ENCODE measurements at places on chromosomes 16 and 17.

DNA sequence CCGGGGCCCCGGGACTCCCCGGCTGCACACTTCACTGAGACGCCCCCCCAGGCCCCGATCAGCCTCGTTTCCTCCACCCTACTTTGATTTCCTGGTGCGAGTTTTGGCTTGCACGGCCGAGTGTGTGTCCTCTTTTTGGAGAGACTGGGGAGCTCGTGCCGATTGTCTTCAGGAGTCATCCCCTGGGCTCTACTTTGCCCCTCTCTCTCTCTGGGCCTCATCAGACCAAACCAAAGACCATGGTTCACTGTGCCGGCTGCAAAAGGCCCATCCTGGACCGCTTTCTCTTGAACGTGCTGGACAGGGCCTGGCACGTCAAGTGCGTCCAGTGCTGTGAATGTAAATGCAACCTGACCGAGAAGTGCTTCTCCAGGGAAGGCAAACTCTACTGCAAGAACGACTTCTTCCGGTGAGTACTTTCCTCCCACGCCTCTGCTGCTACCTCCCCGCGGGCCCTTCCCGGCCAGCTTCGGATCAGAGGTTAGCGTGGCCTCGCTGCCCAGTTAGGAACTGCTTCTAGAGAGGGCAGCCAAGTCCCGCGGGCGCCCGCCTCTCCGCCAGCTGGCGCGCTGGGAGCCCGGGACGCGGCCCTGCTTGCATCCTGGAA, 787 bp downstream of the LHX1 start:
- no peaks in the 10 kb centered on the region for H3K36me3 ChIP-seq
- no peak overlapping the region for H3K27ac ChIP-seq
- H3K27me3 ChIP-seq: peaks cover 85% of the 10 kb centered on the region

GRCh38 chr16:49824593-49824992, 31.3 kb downstream of the ZNF423 start:
- H3K4me3 ChIP-seq: no peak overlapping the region
- H3K36me3 ChIP-seq: no peaks in the 10 kb centered on the region
- H3K4me1 ChIP-seq: peaks cover 7% of the 10 kb centered on the region
- no peaks in the 10 kb centered on the region for H3K27me3 ChIP-seq

DNA sequence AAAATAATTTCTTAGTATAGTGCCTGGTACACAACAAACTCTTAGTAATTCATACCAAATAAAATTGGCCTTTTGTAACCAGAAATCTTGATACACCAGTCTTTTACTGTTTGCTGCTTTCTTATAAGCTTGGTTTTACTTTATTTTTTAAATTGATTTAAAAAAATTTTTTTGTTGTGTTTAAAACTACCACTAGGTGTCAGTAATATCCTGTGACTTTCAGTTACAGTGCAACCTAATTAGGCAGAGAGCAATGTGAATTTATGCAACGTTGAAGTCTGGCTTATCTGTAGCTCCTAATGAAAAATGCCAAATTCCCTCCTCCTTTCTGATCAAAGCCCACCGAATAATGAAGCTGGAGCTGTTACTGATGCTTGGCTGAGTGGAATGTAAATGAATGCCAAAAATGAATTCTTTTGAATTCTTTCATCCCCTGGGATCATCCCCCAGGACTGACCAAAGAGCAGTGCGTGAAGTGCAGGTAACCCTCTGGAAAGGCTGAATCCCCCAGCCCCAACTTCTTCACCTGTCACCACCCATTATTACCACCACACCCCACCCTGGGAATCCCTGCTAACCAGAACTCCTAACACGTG, 3.8 kb downstream of the ERCC4 start:
- no peaks in the 10 kb centered on the region for H3K27me3 ChIP-seq
- DNase-seq: no peak
- no peak overlapping the region for H3K4me3 ChIP-seq
- no peak overlapping the region for H3K27ac ChIP-seq

DNA sequence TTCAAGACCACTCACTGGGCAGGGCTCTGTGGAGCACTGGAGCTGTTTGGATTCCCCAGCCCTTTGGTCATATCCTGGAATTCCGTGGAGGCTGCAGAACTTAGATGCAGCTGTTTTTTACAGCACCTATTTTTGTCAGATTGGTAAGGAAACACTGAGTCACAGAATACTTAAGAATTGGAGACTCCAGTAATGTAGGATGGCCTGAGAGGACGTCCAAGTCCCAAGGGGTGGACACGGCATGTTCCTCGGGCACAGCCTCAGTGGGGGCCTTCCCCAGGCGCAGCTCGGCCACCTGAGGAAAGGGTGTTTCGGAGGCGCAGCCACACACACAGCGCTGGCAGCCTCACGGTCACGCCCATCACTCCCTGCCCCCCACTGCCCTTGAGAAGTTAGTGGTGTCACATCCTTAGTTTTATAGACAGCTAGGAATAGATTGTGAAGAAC, 14.8 kb downstream of the PLD6 start:
- no peaks in the 10 kb centered on the region for H3K27me3 ChIP-seq
- no peak overlapping the region for H3K4me3 ChIP-seq
- H3K4me1 ChIP-seq: peaks cover 4% of the 10 kb centered on the region
- no peak overlapping the region for H3K27ac ChIP-seq

All from iPS DF 6.9 (cell line).